ENCODE measurements at places on chromosomes 7 and 10.

DNA sequence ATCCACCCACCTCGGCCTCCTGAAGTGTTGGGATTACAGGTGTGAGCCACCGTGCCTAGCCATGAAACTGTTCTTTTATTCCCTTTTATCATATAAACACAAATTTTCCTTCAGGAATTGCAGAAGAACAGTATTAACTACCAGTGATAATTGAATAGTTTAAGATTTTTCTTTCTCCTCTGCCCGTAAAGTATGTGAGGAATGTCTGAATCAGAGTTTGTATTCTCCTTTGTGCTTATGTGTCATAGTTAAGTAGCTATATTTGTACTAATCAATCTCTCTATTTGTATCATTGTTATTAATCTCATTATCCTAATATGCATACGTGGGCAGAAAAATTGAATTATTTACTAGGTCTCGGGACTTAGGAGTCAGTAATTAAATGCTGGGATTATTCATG, 83.6 kb downstream of the ZNF277 start:
- DNase-seq, result no peak

- no peak for DNase-seq
Measured at GRCh38 chr7:82595176-82595575, 151.6 kb upstream of the CACNA2D1 start.

GRCh38 chr10:22617516-22617915, 96.9 kb downstream of the PIP4K2A start:
- no peak for DNase-seq

GRCh38 chr10:89201345-89202032, 5.6 kb downstream of the CH25H start:
- DNase-seq, result no peak

DNA sequence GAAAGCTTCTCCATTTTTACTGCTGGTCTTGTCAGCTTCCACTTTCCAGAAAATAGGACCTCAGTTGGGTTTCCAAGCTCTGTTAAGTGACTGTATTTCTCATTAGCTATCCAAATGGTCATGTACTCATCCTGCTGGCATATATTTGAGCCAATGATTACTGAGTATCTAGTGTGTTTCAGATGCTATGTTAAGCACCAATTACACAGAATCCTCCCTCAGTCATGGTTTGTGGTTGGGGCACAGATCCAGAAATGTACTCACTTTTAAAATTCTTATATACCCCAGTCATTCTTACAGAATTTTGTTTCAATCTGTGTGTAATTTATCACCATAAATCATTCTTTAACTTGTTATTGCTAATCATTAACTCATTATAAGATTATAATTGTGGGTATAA, 362.3 kb upstream of the MTPN start:
- DNase-seq, result no peak

DNA sequence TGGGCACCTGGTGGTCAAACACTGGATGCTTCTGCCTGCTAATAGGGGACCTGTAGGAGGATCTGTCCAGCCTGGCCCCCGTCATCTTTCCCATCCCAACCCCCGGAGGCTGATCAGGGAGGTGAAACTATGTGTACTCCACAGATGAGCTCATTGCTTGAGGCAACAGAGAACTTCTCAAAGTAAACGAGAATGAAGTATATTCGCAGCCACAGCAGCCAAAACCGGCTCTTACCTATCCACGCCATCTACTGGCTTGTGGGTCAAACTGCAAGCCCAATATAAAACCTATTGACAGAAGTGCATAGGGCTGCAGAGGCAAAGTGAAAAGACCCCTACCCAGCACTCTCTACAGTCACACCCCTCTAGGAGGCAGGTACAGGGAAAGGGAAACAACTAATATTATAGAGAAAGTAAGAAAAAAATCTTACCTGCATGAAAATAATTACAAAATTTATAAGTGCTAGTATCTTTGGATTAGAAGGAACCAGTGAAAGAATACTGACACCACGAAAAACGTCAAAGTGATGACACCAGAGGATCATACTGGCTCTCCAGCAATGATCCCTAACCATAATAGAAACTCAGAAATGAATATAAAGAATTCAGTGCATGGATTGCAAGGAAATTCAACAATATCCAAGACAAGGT, 973.5 kb downstream of the ANKRD7 start:
- no peak for DNase-seq

- DNase-seq, result no peak
Measured at GRCh38 chr10:108788891-108789290, 1134.4 kb downstream of the XPNPEP1 start.

GRCh38 chr10:79182781-79183467, 114.2 kb downstream of the ZMIZ1 start:
- DNase-seq, result no peak

- DNase-seq, result no peak
Measured at GRCh38 chr7:64619705-64620104, 46.2 kb upstream of the ZNF107 start.

- peak; percentile 76 for DNase-seq
Measured at GRCh38 chr10:96765406-96766240, 45.3 kb upstream of the PIK3AP1 start.

- DNase-seq, result no peak
Measured at GRCh38 chr10:104427989-104428388, 74.4 kb downstream of the CFAP58 start.

DNA sequence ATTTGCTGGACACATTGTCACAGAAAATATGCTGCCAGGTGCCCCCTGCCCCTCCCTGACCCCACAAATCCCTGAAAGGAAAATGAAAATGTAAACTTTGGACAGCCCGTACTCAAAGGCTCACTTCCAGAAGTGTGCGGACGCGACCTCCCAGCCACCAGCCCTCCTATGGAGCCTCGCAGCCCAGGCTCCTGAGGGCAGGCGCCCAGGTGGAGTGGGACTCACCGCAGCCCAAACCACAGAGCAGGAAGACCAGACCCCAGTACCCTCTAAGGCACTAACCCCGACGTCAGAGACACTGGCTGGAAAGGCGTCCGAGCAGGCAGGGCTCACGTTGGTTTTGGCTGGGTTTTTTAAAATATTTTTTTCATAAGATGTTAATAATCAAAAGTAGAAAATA, 57.3 kb downstream of the CSGALNACT2 start:
- no peak for DNase-seq

DNA sequence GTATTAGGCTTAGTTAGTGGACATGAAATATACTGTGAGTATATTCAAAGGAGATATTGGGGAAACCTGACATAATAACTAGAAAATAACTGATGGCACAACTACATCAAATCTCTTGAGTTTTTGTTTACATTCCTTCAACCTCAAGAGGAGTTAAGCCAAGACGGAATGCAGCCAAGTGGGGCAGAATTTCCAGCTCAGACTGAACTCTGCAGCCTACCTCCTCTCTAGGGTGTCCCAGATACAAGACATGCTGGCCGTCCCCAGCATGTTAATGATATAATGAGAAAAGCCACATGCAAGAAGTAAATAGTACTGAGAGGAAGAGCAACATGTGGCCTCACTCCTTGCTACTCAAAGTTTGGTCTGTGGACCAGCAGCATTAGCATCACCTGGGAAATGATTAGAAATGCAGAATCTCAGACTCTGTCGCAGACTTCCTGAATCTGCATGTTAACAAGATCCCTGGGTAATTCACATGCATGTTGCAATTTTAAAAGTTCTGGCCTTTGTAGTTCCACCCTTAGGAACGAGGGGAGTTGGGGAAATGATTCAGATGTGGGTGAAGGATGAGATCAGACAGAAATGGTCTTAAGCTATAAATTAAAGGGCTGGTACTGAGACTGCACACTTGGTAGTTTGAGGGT, 118.4 kb upstream of the CACUL1 start:
- DNase-seq, result no peak

GRCh38 chr7:141011443-141011842, 3.3 kb downstream of the MRPS33 start:
- DNase-seq, result no peak

- DNase-seq, result no peak
Measured at GRCh38 chr7:156327474-156327873, 313.1 kb upstream of the RNF32 start.

GRCh38 chr7:155191901-155192478, 105.7 kb upstream of the INSIG1 start:
- DNase-seq, result no peak

DNA sequence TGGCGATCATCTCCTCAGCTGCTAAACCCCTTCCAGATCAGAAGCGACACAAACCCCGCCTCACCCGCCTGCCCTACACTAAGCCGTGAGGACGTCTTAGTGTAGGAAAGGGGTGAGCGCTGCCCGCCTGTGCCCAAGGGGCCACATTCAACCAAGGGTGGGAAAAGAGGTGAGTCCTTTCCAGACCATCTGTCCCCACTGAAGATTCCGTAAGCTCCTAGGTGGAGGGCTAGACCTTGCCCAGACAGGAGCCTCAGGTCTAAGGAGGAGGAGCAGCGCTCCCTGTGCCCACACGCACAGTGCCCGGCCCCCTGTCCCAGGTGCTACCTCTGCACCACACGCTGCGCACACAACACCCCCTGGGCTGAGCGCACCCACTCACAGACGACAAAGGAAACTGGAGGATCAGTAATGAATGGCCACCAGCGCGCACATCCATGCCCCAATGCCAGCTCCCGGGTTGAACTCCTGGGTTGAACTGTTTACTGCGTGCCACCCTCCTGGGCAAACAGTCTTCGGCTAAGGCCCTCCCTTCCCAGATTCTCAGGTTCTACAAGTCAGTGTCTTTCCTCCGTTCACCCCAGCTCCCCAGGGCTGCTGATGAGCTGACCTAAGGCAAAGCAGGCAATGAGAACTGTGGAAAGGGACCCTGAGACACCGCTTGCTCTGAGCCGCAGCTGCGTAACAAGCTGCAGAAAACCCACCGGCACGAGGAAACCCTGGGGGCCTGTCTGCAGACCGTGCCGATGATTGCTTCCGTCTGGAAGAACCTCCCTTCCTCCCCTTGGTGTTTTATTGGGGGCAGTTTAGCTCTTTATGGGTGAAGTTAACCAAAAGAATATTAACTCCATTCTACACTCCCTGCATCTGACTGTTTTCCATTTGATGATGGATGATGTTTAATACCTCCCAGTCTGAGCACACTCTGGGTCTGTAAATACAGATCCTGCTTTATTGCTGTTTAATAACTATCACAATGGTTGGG, 185.9 kb downstream of the MAD1L1 start:
- no peak for DNase-seq

DNA sequence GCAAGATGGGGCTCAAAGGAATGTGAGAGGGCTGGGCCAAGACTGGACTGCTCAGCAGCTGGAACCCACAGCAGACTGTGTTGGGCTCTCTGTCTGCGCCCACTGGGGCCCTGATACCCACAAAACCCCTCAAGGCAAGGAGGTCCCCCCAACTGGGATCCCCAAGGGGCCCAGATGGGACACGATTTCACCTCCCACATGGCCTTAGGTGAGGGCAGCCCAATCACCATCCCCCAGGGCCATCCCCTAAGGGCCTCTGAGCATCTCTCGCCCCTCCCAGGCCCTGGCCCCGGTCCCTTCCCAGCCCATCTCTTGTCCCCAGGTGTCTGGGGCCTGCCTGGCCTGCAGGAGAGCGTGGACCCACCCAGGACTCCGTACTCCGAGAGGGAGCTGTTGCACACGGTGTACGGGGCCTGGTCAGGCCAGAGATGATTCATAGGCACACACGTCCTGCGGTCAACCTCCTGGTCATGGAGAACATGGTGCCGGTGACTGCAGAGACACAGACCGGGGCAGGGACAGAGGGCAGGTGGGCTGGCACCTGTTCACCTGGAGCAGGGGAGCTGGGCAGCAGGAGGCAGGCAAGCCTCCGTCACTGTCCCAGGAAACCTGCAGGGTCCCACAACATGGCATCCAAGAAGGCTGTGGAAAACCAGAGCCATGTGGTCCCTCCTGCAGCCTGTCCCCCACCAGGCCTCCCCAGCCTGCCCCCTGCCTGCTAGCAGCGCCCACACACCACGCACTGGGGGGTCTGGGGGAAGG, 21.6 kb downstream of the OGDHL start:
- DNase-seq, result no peak

DNA sequence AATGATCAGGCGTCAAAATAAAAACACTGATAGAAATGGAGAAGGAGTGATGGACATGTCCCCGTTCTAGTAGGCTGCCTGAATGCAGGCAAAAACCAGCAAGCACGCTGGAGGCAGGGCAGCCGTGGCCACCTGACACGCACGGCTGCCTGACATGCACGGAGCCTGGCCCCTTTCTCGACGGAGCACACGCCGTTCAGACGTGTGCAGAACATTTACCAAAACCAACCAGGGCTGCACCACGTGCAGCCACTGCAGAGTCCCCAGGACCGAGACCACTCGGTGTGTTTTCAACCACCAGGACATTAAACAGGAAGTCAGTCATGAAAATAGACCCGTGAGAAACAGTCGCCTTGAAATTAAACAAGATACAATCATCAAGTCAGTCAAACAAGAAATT, 61.9 kb upstream of the NKX6-2 start:
- DNase-seq, result no peak

GRCh38 chr7:37982423-37982822, 62.0 kb downstream of the EPDR1 start:
- DNase-seq, result no peak

DNA sequence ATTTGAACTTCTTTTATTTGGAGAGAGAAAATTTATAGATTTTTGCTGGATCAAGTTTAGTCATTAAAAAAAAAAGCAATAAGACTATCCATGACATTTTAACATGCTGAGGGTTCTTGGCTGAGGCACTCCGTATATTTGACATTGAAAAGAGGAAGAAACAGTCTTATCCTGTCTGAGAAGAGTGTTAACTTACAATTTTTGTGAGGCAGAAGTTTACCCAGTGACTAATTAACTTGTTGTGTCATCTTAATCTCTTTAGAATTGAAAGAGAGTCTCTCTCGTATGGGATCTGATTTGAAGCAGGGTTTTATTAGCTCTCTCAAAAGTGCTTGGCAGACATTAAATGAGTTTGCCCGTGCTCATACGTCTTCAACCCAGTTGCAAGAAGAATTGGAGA, 39.3 kb downstream of the SEC23IP start:
- DNase-seq, result no peak

GRCh38 chr7:117010375-117011133, 57.3 kb downstream of the ST7 start:
- no peak for DNase-seq

- no peak for DNase-seq
Measured at GRCh38 chr7:102046373-102047117, 229.1 kb downstream of the CUX1 start.

DNA sequence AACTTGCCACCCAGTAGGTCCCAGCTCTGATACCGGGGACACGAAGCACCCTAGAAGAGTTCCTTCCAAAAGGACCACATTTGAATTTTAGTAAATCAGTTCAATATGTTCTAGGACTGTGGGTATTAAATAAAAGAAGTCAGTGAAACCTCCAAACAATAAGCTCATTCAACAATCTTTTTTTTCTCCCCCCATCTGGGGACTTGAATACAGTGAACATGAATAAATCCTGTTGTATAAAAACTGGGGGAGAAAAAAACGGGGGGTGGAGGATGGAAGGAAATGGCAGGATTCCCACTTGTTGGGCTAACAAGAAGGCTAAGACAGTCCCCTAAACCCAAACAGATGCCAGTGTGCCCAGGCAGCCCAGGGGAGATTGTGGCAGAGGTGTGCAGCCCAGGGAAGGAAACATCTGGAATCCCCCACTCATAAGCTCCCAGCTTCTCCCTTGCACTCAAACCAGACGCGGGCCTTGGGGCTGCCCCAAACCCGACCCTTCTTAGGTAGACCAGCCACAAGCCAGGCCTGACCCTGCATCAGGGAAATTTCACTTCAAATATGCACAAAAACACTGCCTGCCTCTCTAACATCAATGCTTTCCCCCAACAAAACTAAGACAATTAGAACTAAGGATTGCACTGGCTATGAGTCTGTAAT, 8.8 kb downstream of the AFAP1L2 start:
- no peak for DNase-seq

GRCh38 chr10:22874189-22874854, 53.5 kb upstream of the ARMC3 start:
- DNase-seq, result no peak
